ENCODE measurements at places on chromosomes 7 and 10.

GRCh38 chr10:33001908-33002492 lies 44.0 kb upstream of the ITGB1 start:
- DNase-seq, result no peak

- no peak for DNase-seq
Observed at GRCh38 chr7:6294839-6295238, 22.4 kb upstream of the CYTH3 start.

DNA sequence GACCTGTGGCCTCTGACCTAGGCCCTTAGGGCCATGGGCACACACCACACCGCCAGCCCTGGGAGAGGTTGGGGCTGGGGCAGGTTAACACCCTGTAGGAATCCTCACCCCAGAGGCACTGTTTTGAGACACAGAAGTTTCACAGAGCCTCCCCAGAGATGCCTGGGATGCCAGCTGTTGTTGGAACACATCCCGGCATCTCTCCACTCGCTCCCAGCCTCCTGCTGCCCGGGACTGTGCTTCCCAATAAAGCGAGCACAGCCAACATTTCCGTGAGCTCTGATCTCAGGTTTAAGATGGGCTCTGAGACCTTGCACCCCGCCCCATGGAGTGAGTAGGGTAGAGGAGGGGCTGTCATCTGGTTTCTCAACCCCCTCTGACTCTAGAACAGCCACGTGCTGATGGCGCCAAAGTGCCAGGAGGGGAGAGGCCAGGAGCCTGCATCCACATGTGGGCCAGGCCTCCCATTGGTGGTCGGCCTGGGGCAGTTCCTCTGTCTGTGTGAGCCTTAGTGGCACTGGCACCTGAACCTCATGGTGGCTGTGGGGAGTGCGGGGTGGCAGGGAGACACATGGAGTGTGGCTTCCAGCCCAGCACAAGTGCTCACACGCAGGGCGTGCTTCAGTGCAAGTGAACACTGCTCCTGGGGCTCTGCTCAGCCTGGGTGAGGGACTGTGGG lies 54.7 kb downstream of the RASGEF1A start:
- no peak for DNase-seq

DNA sequence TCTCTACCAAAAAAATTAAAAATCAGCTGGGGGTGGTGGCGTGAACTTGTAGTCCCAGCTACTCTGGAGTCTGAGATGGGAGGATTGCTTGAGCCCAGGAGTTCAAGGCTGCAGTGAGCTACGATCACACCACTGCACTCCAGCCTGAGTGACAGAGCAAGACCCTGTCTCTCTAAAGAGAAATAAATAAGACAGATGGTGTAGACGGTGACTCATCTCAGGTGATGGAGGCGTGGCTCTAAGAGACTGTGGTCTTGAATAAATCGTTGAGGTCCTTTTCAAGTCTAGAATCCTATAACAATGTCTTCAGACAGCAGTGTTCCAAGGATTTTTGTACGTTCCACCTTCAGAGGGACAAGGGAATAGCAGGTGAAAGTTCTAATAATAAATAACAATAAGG lies 53.8 kb upstream of the PFKFB3 start:
- no peak for DNase-seq

DNA sequence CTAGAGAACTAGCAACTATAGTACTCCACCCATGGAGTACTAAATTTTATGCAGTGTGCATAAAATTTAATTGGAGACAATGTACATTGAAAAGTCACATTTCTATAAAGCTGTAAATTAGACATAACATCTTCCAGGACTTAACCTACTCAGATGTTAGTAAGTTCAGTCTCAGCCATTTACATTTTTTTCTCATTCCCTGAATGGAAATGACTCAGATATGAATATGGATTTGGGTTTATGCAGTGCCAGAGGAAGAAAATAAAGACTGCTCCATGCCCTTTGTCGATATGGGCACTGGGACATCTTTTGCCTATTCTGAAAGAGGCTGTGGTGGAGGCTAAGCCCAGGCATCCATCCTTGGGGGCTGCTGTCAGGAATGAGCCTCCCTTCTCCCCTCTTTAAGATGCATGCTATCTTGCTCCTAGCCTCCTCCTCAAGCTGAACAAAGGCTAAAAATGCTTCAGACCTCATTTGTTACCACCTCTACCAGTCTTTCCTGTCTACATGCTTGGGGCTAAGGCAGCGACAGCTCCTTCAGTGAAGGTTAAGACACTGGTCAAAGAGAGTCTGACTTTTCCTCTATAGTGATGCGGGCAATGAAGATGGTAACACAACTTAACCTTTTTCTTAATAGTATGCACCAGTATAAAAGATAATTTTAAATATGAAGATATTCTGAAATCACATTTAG lies 486.8 kb upstream of the ANKRD30A start:
- DNase-seq, result no peak

- DNase-seq, result no peak
Observed at GRCh38 chr7:74708569-74709275, 51.2 kb downstream of the GTF2I start.

DNA sequence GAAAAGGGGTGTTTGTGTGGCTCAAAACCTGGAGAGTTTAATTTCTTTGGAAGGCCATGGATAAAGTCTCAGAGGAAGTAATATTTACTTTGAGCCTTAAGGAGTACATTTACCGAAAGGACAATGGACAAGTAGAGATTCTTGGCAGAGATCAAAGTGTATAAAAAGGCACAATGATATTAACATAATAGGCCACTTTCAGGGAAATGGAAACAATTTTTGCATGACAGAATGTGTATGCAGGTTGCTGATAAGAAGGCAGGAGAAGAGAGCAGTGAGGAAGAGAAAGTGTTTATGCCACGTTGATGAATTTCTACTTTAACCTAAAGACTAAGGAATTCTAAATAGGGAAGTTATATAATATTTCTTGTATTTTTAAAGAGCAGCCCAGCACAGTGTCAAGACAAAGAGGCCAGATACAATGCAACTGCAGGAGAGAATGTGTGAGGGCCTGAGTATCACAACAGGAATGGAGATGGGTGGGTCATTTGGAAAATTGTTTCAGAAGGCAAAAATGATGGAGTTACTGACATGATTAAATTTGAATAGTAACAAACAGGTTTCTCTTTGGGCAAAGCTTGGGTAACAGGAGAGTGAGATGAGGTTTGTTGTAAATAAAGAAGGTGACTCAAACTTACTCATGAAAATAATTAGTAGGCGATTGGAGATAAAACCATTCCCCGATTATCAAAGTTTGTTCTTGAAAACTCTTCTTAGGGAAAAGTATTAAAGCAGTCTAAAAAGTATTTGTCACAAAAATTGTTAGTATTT lies 84.1 kb downstream of the THSD7A start:
- no peak for DNase-seq

GRCh38 chr7:120344276-120344675 lies 71.3 kb downstream of the KCND2 start:
- DNase-seq, result no peak

DNA sequence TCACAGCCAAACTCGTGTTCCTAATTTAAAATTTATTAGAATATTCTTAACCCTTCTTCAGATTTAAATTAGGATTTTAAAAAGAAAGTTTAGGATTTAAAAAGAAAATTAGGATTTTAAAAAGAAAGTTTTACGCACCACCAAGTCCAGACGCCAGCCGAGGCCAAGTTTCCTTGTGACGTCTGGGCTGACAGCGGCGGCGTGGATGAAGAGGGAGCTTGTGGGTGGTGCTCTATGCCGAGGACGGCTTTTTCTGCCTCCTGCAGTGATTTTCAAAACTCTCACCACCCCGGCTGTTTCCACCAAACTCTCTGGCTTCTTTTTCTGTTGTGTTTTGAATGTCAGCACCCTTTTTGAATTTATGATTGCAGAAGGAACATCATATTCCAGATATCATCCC lies 252.9 kb downstream of the DNAJB6 start:
- DNase-seq, result no peak

DNA sequence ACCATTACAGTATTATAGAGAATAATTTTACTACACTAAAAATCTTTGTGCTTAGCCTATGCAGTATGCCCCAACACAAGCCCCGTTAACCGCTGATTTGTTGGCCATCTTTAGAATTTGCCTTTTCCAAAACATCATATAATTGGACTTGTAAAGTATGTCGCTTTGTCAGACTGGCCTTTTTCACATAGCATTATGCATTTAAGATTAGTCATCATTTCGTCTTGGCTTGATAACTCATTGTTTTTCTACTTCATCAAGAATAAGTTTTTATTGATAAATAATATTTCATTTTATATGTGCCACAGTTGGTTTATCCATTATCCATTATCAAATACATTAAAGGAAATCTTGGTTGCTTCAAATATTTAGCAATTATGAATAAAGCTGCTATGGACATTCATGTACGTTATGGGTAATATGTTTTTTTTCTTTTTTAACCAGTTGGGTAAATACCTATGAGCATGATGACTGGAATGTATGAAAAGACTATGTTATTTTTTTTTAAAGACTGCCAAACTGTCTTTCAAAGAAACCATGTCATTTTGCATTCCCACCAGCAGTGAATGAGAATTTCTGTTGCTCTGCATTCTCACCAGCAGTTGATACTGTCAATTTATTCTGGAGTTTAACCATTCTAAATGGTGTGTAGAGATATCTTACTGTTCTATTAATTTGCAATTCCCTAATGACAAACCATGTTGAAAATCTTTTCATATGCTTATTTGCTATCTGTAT lies 273.1 kb upstream of the KCND2 start:
- DNase-seq, result no peak

- no peak for DNase-seq
Observed at GRCh38 chr7:111210996-111211395, 120.1 kb downstream of the LRRN3 start.

- no peak for DNase-seq
Observed at GRCh38 chr10:43264965-43265798, 1.7 kb downstream of the RASGEF1A start.

- no peak for DNase-seq
Observed at GRCh38 chr10:109898666-109899355, 24.5 kb downstream of the XPNPEP1 start.

DNA sequence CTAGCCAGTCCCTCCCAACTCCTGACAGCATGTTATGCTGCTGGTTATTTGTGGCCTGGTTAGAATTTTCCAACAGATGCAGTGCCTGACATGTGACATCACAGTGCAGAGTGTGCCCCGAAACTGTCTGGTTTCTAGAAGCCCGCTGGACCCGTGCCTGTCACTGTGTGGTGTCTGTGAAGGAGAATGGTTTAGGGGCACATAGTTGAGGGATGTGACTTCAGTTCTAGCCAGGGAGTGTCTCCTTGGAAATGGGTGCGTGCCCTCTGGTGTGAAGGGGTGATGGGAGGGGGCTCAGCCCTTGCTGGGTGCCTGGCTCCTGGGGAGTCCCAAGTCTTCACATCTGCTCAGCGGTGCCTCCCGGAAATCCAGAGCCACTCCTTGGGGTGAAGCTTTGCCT lies 303.6 kb downstream of the GLRX3 start:
- DNase-seq, result no peak

DNA sequence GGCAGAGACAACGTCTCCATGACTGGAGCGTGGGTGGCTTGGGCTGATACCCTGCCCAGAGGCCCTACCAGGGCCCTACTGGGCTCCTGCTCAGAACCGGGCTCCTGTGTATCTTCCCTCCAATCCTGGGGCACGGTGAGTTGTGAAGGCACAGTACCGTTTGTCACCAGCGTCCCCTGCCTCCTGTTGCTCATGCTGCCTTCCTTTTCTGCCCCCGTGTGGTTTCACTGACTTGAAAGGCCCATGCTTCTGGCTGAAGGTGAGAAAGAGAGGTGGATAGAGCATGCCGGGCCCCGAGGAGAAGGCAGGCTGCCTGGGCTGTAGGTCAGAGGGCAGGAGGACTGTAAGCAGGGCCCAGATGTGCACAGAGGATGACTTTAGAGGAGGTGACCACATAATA lies 9.1 kb upstream of the DMBT1 start:
- peak; percentile 48 for DNase-seq

GRCh38 chr7:117385363-117386109 lies 41.8 kb downstream of the ASZ1 start:
- no peak for DNase-seq

GRCh38 chr7:116357781-116358670 lies 141.5 kb upstream of the CAV2 start:
- DNase-seq, result no peak

- no peak for DNase-seq
Observed at GRCh38 chr7:142494021-142494420, 236.2 kb upstream of the PRSS58 start.

GRCh38 chr10:114876602-114877300 lies 55.2 kb downstream of the FHIP2A start:
- DNase-seq, result no peak

DNA sequence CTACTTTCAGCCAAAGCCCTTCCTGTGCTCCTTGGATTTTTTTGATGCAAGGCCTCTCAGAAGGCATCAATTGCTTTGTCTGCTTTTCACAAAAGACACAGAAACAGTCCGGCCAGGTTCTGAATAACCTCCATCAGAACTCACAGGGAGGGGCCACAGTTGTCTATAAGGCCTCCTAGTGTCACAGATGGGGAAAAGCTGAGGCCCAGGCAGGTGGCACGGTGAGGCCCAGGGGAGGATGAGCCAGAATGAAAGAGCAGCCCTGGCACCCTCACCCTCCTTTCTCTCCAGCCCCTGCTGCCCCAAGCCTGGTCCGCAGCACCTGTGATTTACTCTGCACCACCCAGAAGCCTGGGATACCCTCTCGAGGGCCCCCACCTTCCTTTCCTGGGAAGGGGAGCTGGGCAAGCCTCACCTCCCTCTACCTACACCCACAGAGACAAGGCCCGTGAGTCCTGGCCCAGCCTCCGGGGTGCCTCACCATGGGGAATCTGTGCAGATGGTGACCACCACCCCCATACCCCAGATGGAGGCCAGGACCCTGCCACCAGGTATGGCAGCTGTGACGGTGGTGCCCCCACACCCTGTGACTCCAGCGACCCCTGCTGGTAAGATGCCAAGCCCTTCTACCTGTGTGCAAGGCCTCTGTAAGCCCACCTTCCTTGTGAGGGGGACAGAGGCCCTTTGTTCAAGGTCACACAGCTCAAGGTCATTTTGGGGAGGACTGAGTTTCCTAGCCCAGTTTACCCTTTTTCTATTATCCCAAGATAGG lies 26.2 kb upstream of the ZNF467 start:
- DNase-seq, result peak; percentile 32

DNA sequence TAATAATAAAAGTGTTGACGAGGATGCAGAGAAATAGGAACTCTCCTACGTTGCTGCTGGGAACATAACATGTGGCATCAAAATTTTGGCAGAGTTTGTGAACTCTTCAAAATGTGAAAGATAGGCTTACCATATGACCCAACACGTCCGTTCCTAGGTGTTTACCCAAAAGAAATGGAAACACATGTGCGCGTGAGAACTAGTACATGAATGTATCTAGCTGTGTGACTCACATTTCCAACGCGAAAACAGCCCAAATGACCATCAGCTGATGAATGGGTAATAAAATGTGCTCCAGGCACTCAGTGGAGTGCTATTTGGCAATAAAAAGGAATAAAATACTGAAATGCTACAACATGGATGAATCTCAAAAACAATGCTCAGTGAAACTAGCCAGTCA lies 10.4 kb upstream of the ELFN1 start:
- DNase-seq, result no peak

GRCh38 chr7:155251831-155252230 lies 45.8 kb upstream of the INSIG1 start:
- DNase-seq, result no peak

GRCh38 chr10:70442332-70442988 lies 979 bp upstream of the NODAL start:
- no peak for DNase-seq
